ENCODE measurements at places on chromosomes 2 and 18. TPM values are rescaled to one million over a fixed set of nuclear protein-coding genes. Genes with fewer than 3 reads are reported as not detected.

HMSD gene
- 0.24 TPM for total RNA-seq

PLEK gene
- not detected for total RNA-seq

GRCh38 chr18:47150824-47151366 lies 595 bp upstream of the HDHD2 start:
- ATAC-seq, result peak; percentile 15

DNA sequence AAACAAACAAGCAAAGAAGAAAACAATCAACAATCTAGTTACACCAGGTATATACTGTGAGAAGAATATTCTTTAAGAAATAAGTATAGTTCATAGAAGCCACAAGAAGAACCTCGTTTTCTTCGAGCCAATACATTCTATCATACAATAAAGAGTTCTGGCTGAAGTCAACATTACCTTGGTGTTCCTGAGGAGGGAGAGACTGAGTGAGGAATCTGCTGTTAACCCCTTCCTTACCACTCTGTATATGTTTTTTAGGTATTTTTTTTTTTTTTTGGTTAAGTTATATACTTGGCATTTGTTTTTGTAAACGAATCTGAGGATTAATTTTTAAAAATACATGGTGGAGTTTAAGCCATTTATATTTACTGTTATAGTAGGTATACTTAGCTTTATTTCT lies 412.5 kb downstream of the NUP35 start:
- ATAC-seq, result no peak

DNA sequence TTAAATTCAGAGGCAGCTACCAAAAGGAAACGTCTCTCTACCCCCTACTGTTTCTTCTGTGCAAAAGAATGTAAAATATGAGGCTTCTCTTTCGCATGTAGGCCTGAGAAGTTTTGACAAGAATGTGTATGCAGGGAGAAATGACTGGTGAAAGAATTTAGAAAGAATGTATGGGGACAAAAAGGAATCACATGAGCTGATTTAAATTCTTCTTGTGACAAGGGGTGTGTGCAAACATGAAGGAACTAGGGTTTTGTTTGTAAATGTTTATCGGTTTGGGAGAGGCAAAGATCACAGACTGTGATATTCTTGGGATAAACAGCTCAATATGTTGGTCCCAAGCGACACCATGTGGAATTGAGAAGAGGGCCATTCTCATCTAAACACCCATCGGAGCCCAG lies 345.2 kb upstream of the VRK2 start:
- ATAC-seq, result no peak

DNA sequence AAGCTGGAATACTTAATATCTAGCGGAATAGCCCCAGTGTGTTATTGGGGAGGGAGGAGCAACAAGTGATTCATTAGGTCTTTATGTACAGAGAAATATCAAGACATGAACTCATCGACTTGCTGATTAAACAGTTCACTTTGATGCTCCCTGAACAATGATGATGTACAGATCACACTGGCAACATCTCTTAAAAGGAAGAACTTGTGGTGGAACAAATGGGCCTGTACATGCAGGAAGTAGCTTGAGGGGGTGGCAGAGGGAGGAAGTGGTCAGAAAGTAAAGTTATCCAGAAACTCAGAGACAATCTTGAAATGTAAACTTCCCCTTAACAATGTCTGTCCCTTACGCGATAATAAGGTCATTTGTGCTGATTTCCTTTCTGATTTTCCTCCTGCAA lies 90.5 kb downstream of the NXPH2 start:
- ATAC-seq, result no peak

DNA sequence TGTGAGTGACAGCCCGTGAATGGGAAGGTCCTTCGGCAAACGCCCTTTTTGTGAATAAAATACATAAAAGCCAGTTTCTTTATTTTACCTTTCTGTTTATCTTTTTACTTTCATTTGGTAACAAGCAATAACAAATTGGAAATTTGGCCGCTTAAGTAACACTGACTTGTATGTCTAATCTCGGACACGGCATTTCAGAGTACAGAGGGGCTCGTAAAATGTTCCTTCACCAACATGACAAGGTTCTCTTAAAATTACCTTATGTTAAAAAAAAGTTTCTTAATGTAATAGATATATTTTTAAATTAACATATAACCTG lies 558 bp upstream of the NEMP2 start:
- no peak for ATAC-seq

DNA sequence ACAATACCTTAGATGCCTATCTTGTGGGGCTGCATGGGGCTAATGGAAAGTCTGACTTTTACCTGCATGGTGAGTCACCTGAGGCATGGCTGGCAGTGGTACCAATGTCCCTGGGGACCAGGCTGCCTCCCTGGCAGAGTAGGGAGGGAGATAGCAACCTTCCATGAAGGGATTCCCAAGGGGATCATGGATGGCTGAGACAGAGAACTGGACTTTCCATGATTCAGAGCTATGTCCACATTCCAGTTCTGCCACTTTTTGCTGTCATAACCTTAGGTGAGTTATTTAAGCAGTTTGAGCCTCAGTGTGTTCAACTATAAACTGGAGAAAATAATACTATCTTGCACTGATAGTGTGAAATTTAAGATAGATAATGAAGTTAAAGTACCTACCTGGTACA lies 178.6 kb downstream of the SETBP1 start:
- ATAC-seq, result no peak

CAPN14 gene
- 0.65 TPM for total RNA-seq

DNA sequence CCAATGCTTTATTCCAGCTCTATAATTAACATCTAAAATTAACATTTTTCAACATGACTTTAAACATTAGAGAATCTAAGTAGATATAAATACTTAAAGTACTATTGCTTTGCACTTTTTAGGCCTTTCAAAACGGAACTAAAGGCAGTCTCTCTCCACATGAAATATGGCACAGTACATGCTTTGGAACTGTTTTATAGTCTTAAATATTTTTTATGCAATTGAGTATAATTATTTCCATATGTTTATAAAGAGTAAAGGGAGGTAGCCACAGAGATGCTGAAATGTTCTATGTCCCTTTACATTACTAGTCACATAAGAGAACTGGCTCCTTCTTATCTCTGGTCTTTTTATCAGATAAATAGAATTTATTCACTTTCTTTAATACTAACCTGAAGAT lies 674.0 kb downstream of the PLCL1 start:
- ATAC-seq, result no peak

GRCh38 chr18:58578321-58578720 lies 50.6 kb downstream of the ALPK2 start:
- no peak for ATAC-seq

TNS1 gene
- total RNA-seq, result 42.1 TPM

DNA sequence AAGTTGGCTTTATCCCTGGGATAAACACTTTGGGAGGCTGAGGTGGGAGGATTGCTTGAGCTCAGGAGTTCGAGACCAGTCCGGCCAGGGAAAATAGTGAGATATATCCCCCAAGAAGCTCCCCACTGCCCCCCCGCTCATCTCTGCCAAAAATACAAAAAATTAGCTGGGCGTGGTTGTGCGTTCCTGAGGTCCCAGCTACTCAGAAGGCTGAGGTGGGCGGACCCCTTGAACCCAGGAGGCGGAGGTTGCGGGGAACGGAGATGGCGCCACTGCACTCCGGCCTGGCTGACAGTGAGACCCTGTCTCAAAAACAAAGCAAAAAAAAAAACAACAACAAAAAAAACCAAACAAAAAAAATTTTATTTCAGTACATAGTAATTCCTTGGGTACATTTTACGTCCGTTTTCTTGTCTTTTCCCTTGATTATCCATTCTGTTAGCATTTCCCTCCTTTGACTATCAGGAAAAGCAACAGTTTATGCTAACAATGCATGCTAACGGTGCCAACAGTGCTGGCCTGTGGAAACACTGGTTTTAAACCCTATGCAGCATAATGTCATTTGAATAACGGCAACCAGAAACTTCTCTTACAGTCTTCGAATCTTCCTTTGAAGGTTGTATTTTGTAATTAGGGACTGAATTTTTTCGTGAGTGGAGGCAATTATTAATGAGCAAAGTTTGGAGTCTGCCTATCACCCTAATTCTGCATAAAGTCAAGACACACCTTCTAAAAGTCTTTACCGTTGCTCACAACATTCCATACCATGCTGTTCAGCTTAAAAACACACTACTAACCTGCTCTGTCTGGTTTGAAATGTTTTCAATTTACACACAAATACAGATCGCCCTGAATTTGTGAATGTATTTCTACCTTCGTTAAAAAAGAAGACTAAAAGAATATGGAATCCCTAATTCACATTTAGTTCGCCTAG lies 721 bp upstream of the MIB1 start:
- peak; percentile 1 for ATAC-seq

DNA sequence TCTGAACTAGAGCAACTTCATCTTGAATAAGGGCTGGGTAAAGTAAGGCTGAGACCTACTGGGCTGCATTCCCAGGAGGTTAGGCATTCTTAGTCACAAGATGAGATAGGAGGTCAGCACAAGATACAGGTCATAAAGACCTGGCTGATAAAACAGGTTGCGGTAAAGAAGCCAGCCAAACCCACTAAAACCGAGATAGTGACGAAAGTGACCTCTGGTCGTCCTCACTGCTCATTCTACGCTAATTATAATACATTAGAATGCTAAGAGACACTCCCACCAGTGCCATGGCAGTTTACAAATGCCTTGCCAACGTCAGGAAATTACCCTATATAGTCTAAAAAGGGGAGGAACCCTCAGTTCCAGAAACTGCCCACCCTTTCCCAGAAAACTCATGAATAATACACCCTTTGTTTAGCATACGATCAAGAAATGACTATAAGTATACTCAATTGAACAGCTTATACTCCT lies 109.1 kb downstream of the FIGN start:
- no peak for ATAC-seq

CFAP65 gene
- total RNA-seq, result 0.56 TPM

TMEM247 gene
- total RNA-seq, result not detected

- ATAC-seq, result no peak
Observed at GRCh38 chr18:68449292-68449691, 265.6 kb downstream of the TMX3 start.

RAB17 gene
- 0.32 TPM for total RNA-seq

DNA sequence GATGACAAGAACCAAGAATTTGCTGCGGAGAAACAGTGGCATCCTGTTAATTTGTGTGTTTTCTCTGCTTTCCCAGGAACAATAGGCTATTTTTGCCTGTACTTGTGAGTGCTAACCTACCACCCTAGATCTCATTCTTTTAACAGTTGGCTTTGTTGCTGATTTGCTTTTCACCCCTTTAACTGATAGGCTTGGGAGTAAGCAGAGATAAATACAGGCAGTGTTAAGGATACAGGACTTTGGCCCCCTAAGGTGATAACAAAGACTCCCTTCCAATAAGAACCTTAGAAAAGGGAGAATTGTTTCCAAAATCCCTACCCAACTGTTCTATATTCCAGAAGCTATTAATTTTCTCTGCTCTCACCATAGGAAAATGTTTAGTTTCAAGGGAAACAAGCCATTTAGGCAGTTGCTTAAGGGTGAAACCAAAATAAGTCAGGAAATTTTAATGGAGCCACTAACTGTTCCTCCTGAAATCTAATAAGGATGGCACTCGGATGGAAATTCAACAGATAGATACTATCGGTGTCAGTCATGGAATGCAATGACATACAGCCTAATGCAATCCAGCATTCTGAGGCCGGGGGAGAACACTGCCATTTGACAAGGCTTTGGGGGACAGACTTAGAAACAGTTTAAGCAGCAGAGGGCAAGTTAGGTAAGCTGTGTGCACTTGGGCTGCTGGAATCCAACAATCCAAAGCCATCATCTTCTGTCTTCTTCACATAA lies 238.8 kb downstream of the RNF152 start:
- no peak for ATAC-seq

GRCh38 chr18:79393181-79393634 lies 2.5 kb upstream of the NFATC1 start:
- no peak for ATAC-seq

DNA sequence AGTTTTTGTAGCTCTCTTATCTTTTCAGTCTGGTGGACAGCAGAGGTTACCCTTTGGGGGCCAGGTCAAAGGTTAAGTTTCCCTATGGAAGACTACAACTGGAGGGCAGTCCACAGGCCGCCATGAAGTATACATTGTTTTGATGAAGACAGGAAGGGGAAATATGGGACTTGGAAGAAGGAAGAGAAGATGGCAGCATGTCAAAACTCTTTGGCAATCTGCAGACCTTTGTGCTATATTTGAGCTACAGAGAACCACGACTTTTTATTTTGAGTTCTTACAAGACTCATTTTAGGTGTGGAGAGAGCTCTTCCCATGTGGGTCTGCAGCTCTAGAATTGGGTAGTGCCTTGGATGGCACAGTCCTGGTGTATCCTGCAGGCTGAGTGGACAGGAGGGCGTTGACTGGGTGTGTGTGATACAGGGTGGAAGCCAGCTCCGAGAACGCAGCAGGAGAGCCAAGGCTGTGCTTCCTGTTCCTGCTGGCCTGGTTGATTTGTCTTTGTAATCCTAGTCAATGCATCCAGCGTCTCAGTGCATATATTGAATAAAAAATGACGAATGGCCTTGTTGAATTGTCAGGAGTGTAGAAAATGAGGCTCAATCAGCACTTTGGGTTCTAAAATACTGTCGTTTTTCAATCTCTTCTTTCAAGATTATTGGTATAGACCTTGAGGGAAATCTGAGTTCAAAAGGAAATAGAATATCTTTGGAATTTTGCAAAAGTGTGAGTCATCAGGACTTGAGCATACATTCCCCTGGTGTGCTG lies 11.5 kb downstream of the ITGA6 start:
- ATAC-seq, result peak; percentile 37

UGT1A10 gene
- not detected for total RNA-seq

- no peak for ATAC-seq
Observed at GRCh38 chr2:210662560-210662959, 106.2 kb downstream of the CPS1 start.

- ATAC-seq, result no peak
Observed at GRCh38 chr2:217065695-217066405, 206.0 kb upstream of the TNP1 start.

ANKRD23 gene
- 1.4 TPM for total RNA-seq

UGT1A8 gene
- not detected for total RNA-seq

DNA sequence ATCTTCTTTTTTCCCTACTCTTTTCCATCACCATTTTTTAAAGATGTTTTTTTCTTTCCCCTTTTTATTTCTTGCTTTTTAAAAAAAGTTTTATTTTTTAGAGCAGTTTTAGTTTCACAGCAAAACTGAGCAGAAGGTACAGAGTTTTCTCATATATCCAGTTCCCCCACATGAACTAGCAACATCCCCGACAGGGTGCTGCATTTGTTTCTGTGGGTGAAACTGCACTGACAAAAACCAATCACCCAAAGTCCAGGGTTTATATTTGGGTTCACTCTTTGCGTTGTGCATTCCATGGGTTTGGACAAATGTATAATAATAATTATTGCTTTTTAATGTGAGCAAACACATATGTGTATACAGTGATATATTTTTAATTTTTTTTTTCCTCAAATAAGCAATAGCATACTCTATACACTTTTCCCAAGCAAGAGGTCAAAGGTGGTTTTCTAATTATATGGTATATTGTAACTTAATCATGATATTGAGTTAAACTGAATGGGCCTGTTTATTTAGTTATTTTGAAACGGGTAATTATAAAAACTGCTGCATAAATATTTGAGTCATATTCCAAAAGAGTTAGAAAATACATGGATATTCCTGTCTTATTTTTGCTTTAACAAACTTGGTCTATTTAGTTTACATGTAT lies 50.3 kb downstream of the NCK2 start:
- no peak for ATAC-seq

ATG9A gene
- 69.5 TPM for total RNA-seq

GRCh38 chr2:28227498-28227897 lies 165.2 kb upstream of the FOSL2 start:
- ATAC-seq, result no peak

- ATAC-seq, result no peak
Observed at GRCh38 chr2:59892398-59892797, 661.1 kb downstream of the BCL11A start.

CPS1 gene
- total RNA-seq, result 2.4 TPM

Measured in motor neuron (in vitro differentiated cells).